ENCODE measurements at places on chromosomes 13 and 19.

- peak; percentile 51 for DNase-seq
These were observed 23.2 kb upstream of the CPAMD8 start for GRCh38 chr19:17049711-17050280.

DNA sequence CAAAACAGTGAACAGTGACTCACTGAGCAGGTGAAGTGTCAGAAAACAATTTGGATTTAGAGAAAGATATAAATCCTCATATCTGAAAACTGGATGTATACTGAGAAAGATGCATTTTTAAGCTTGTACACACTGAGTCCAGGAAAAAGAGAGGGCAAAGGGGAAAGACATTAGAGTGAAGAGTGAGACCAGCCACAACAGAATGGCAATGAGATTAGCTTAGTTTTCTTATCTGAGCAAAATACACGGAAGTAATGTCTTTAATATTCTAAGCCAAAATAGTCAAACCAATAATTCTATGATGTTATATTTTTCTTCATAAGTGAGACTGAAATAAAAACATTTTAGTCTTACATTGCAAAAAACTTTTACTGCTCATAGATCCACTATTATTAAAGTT lies 236.0 kb downstream of the SLITRK5 start:
- DNase-seq: no peak

- DNase-seq: no peak
These were observed 268.1 kb upstream of the TMTC4 start for GRCh38 chr13:100942742-100943141.

- peak; percentile 77 for DNase-seq
These were observed 9.7 kb upstream of the ILF3 start for GRCh38 chr19:10644260-10645007.

DNA sequence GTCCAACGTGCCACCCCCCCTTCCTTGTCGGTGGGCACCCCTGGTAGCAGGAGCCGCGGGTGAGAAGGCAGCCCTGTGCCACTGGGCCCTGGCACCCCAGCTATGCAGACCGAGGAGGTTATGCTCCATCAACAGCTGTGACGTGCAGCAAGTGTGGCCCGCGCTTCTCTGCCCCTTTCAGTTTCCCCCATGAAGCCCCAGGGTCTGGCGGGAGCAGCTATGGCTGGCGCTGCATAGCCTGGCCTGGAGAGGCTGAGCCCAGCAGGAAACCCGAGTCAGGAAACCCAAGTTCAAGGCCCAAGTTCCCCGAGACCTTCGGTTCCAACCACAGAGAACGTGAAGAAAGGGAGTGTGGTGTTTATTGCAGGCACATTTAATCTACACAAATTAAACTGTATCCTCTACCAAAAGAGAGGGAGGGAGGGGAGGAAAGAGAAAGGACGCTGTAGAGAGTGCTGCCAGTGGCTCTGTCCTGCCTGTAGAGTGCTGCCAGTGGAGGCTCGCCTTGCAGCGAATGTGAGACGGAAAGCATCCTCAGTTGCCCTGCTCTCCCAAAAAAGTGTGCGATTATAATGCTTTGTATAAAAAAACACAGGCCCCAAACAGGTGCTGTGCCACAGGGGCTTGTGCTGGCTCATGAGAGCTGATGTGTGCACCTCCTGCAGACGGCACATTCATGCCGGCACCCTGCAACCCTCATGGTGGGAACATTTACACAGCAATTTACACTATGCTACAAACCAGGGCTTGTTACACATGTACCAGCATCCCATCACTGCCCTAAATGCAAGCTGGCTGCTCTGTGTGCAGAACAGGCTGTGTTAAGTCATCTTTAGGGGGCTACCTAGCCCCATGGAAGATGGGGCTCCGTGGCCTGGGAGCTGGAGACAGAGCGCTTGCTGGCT lies 16.3 kb downstream of the POP4 start:
- peak; percentile 4 for DNase-seq

Data from fibroblast of villous mesenchyme (primary cell).